M059J (cell line): ENCODE measurements at places on chromosomes 13 and 19.

DNA sequence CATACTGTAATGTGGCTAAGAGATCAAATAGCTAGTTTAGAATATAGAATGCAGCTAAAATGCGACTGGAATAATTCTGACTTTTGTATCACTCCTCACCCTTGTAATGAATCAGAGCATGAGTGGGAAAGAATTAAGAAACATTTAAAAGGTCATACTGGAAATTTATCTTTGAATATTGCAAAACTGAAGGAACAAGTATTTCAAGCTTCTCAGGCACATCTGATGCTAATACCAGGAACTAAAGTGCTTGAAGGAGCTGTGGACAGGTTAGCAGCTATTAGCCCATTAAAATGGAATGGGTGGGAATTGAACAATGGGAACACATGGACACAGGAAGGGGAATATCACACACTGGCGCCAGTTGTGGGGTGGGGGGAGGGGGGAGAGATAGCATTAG lies 144.2 kb upstream of the ZNF91 start:
- no peak for DNase-seq

DNA sequence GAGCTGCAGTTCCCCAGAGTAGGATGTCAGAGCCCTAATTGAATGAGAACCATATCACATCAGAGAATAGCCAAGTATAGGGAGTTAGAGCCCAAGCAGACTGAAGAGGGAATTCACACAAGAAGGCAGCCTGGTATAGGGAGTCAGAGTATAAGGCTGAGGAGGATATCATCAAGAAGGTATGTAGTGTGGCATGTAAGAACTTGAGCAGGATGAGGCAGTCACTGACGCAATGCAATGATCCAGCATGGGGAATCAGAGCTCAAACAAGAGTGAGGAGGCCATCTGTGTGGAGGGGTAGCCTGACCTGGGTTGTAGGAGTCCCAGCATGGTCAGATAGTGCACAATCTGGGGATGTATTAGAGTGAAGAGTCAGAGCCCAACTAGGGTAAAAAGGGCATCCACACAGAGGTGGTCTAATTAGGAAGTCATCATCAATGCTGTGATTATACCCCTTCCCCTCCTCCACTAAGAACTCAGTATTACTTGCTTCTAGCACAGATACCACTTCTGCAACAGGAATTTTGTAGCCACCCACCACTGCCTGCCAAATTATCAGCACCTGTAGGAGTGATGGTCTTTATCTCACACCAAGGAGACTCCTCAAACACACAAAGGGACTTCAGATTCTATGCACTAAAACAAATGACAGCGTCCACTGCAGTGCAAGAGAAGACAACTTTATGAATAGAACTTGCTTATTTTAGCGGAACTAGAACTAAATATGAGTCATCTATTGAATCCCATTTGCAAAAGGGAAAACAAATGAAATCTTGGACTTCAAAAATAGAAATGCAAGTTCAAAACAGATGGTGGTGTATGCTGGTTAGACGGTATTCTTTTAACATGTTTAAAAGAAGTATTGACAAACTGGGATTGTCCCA lies 107.2 kb downstream of the FNDC3A start:
- DNase-seq = no peak

- no peak for DNase-seq
Observed at GRCh38 chr13:74819549-74819948, 662.4 kb downstream of the TBC1D4 start.

DNA sequence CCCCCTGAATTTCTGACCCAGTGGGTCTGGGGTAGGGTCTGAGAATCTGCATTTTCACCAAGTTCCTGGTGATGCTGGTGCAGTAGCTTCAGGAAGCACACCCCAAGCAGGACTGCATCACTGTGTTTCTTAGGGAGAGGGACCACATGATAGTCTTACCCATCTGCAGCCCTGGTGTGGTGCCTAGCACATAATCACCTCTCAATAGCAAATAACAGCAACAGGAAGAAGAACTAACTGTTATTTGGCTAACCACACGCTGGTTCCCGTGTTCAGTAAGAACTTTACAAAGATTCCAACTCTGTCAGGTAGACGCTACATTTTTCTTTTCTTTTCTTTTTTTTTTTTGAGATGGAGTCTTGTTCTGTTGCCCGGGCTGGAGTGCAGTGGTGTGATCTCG lies 41.9 kb upstream of the SPATA13 start:
- no peak for DNase-seq

- no peak for DNase-seq
Observed at GRCh38 chr13:65488606-65489005, 1741.5 kb downstream of the PCDH9 start.

DNA sequence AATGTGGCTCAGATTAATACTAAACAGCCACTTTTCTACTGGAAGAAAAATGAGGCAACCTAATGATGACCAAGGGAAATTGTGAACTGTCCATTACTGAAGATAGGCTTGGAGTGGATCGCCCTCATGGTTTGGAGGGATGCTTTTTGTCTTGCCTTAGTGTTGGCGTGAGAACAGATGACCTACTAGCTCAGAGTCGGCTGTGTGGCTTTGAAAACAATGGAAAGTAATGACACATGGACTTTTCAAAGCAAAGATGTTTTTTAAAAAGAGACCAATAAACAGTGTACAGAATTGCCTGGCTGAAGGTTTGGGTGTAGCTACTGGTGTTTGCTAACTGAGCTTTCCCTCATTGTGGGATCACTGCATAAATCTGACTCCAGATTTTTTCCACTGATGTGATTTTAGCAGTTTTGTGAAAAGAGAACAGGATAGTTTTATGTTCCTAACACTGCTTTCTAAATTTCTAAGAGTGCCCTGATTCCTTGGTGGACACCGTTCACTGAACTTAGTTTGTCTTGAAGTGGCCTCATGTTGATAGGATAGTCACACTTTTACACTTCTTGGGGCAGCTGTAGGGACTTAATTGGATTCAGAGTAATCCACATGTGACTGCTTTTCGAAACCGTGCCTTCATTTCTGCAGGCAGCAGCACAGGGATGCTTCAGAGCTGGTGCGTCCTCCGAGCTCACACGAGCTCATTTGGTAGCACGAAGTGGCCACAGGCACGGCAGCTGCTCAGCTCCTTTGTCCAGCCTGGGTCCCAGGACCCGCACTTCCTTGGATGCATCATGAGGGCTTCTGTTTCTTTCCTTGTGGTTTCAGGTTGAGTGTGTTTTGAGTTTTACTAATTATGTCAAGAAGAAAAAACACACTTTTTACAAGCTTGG lies 4.3 kb downstream of the CEBPG start:
- DNase-seq = no peak
